MCF 10A (cell line): ENCODE measurements at places on chromosomes 1 and 21. TPM values are rescaled to one million over a fixed set of nuclear protein-coding genes. Genes with fewer than 3 reads are reported as not detected.

Gene RIPPLY3
- total RNA-seq: not detected in 2 replicates

Gene FAM72A
- total RNA-seq: 19.4 and 21.8 TPM in 2 replicates

Gene S100A2
- total RNA-seq: 5,064 and 5,163 TPM in 2 replicates

Gene WDTC1
- 15.7 and 18.9 TPM in 2 replicates for total RNA-seq

Gene OR2T29
- total RNA-seq: not detected in 2 replicates

Gene FAM229A
- 13.4 and 19.0 TPM in 2 replicates for total RNA-seq

Gene KCNE1
- total RNA-seq: 0.14 and 0.20 TPM in 2 replicates

Gene LRRC53
- not detected in 2 replicates for total RNA-seq

Gene AXDND1
- 1.1 and 1.7 TPM in 2 replicates for total RNA-seq

Gene PPFIA4
- total RNA-seq: 0.16 and 0.49 TPM in 2 replicates

GRCh38 chr1:117051224-117052064 lies 8.7 kb upstream of the TTF2 start:
- DNase-seq: no peak

- no peak for DNase-seq
Observed at GRCh38 chr1:200775850-200776249, 37.2 kb downstream of the CAMSAP2 start.

DNA sequence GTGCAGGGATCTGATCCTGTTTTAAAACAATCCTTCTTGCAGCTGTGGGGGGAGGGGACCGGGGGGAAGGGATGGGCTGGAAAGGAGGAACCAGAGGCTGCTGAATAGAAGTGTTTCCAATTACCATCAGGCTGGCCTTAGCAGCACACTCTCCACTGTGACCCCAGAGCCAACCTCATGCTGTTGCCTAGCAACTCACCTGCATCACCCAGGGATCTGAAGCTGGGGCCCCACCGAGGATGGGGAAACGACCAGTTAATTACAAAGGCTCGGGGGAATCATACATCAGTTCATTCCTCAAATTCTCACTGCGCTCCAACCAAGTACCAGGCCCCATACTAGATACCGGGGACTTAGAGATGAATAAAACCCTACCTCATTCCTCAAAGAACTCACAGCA lies 11.9 kb upstream of the GPX7 start:
- DNase-seq: no peak

GRCh38 chr1:68379085-68379478 lies 70.7 kb downstream of the RPE65 start:
- peak; percentile 27 for DNase-seq

DNA sequence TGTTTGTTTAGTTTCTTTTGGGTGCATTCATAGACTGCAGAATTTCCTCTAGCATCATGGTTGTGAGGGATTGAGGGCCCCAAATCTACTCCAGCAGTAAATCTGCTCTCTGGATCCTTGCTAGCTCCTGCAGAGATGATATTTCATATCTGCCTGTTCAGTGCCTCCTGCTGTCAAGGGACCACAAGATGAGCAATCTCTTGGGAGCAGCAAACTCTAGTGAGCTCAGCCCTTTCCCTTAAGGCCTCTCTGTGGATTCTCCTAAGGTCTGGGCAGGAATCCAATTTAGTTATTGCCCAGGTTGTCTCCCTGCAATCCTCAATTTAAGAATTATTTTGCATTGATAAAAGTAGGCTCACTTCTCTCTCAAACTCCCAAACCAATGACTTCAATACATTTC lies 76.9 kb downstream of the RGS18 start:
- DNase-seq: peak; percentile 36

- DNase-seq: no peak
Observed at GRCh38 chr1:208387908-208388811, 144.0 kb upstream of the PLXNA2 start.

DNA sequence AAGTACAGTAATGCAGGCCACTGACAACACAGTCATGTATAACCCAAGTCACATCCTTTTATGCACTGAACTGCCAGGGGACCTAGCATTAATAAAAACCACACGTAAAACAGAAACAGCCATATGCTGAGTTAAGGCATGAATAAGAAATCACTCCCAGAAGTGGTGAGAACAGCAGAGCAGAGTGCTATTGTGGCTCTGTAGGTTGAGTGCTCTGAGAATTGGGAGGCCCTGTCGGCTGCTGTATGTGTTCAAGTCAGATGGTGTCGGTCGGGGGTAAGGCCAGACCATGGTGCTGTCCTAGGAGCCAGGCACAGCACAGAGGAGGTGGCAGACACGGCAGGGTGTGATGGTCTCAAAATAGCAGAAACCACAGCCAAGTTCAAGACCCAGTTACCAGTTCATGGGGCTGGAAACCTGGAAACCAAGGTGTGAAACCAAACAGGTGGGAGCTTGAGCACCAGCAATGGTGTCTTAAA lies 126.6 kb upstream of the COA6 start:
- DNase-seq: no peak

DNA sequence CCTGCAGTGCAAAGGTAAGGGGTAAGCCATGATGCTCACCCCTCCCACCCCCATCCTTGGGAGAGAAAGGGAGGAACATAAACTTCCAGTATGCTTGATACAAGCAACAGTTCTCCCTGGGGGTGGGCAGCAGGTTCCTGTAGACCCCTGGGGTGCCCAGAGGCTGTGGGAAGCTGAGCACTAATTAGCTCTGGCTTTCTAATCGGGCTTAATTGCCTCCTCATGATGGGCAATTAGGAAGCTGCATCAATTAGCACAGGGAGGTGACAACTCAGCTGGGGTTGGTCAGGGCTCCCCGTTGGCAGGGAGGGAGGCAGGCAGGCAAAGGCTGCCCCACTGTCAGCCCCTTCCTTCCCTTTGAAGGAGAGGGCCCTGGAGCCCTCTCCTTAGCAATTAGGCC lies 15.7 kb upstream of the LMNA start:
- no peak for DNase-seq

DNA sequence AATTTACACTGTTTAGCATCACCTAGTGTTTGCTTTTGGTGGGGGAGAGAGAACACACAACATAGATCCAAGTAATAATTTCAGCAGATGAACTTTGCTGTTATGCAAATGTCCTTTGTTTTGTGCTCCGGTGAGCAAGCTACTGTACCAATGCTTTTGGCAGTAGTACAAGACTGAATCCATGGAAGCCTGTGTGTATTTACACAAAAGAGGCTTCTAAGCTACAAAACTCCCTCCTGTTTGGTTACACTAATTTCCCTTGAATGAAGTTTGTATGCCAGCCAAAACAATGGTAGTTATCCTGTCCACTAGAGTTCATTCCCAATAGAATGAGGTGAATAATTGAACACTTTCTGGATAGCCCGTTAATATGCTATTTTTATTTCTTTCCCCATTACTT lies 320.5 kb downstream of the KCTD3 start:
- DNase-seq: no peak

- DNase-seq: no peak
Observed at GRCh38 chr1:41571041-41571440, 86.6 kb upstream of the EDN2 start.

DNA sequence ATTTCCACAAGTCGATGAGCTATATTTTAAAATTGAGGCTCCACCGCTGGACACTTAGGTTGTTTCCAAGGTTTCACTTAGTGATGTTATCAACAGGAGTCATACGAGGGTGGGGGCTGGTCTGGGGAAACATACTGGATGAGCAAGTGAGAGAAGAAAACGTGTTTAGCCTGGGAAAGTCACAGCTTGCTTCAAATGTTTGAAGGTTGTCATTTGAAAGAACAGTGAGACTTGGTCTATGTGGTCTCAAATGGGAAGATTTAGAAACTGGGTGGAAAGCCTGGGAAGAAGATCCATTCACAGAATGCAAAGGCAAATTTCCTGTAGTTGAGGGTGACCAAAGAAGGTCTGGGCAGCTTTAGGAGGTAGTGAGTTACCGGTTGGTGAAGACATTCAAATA lies 9.9 kb upstream of the DYRK1A start:
- DNase-seq: no peak

GRCh38 chr1:183911285-183911684 lies 106.4 kb downstream of the RGL1 start:
- no peak for DNase-seq

DNA sequence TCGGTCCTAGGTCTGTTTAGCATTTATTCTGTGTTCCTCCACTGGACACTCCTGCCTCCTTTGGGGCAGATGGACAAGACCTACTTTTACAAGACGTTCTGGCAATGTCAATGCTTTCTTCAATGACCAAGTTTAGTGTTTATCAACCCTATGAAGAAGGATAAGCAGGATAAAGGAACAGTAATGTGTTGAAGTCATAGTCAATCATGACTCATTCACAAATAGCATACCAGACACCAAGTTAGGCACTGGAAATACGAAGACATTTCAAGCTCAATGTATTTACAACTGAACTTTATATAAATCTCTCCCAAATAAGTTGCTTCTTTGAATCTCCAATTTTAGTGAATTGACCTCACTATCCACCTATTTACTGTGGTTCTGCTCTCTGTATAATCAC lies 4.8 kb upstream of the SLC35D1 start:
- peak; percentile 13 for DNase-seq

DNA sequence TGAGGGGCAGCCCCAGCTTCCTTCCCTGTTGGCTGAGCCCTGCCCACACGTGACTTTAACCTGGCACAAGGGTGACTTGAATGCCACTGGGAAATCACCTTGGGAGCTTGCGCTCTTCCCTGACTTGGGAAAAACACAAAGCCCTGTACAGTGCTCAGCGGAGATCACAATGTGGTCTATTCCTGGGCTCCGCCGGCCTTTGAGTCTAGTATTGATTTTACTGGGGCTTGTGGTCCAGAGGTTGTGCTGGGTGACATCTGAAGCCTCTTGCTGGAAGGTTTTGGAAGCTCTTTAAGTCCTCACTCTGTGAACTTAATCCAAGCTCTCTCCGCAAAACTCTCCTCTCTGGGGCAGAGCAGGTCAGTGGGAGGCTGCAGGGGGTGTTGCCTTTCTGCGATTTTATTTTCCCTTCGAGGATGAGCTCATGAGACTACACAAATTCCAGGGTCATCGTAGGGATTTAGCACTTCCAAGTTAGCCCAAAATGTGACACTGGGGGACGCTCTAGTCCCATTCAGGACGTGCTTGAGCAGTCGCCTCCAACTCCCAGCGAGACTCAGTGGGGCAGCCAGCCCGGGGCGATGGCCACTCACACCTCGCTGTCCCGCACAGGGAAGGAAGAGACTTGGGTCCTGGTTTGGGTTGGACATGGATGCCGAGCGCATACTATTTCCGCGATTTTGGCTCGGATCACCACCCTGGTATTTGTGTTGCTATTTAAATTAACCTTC lies 291.9 kb upstream of the AJAP1 start:
- no peak for DNase-seq

- DNase-seq: peak; percentile 95
Observed at GRCh38 chr1:21022279-21023040, 154.2 kb downstream of the EIF4G3 start.

GRCh38 chr1:209641832-209642172 lies 10.4 kb downstream of the LAMB3 start:
- DNase-seq: no peak

DNA sequence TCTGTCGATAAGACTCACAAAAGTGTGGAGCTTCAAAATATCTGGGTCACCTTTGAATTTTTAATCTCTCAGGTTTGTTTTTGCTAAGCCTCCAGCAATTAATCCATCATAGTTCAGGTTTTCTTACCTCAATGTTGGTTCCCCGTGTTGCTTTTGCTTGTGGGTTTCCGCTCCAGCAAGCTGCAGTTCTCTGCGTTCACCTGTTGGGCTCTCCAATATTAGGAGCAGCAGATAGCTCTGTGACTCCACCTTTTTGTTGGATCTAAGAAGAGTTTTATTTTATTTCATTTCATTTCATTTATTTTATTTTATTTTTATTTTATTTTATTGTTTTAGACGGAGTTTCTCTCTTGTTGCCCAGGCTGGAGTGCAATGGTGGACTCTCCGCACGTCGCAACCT lies 335.5 kb downstream of the COL11A1 start:
- DNase-seq: no peak

- no peak for DNase-seq
Observed at GRCh38 chr1:234238060-234238459, 135.2 kb upstream of the COA6 start.

DNA sequence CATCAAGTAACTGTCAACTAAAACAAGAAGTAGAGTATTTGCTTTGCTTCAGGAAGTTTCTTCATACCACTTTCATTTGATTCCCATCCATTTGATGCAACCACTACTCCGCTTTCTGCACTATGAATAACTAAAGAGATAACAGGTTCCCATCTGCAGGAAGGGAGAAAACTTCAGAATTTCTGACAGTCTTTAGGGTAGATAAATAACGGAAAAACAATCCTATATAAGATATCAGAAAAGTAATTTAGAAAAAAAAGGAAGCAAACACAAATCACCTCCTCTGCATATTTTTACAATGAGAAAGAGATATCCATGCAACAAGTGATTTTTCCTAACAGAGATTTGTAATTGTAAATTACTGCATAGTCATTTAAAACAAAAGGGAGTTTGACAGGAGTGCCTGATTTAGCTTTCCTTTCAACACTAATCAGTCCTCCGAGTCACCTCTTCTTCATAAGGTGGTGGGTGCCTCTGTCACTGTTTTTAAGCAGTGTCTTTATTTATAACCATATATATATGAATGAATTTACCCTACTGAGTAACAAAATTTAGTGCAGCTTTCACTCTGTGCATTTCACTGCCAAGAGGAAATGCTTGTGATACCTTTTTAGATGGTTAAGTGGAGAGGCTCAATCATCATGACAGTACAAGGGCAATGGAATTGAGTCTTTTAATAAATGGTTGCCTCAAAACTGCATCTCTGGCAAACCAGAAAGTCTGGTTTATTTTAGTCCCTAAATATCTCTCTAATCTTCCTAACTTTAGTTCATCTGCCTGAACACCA lies 1920.4 kb downstream of the MRPL39 start:
- no peak for DNase-seq

- DNase-seq: no peak
Observed at GRCh38 chr1:45673956-45674355, 12.4 kb downstream of the GPBP1L1 start.

GRCh38 chr1:2380816-2381591 lies 10.3 kb downstream of the MORN1 start:
- no peak for DNase-seq

DNA sequence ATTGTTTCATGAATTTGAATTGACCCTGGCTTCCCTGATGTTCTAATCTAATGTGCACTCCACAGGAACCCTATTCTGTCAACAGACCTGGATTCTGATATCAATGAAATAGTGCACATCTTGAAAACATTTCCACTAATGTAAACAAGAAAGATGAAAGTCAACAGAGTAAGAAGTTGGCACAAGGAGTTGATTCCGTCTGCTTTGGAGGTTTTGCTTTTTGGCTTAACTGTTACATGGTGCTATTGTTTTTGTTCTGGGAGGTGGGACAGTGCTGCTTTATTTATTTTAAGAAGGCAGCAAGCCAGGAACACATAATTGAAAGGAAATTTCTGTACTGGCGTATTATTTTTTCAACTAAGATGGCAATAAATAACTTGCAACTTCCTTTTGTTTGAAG lies 73.3 kb downstream of the LEPR start:
- no peak for DNase-seq

- no peak for DNase-seq
Observed at GRCh38 chr1:220708936-220709801, 19.0 kb downstream of the C1orf115 start.

DNA sequence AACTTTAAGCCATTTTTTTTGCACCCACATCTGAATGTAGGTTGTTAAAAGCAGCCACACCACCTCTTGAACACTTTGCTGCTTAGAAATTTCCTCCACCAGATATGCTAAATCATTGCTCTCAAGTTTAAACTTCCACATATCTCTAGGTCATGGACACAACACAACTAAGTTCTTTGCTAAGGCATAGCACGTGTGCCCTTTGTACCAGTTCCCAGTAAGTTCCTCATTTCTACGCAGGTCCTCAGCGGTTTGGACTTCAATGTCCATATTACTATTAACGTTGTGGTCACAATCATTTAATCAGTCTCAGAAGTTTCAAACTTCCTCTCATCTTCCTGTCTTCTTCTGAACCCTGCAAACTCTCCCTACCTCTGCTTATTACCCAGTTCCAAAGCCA lies 661.6 kb upstream of the PKN2 start:
- no peak for DNase-seq

- DNase-seq: no peak
Observed at GRCh38 chr1:164595212-164595611, 36.2 kb downstream of the PBX1 start.
